ENCODE measurements at places on chromosomes 5 and 9. TPM values are rescaled to one million over a fixed set of nuclear protein-coding genes. Genes with fewer than 3 reads are reported as not detected.

FCN2 gene
- not detected for total RNA-seq

RPS23 gene
- 1,454 TPM for total RNA-seq

BTNL3 gene
- total RNA-seq: not detected

ZFYVE16 gene
- total RNA-seq: 68.4 TPM

NRARP gene
- total RNA-seq: 18.5 TPM

TRIM52 gene
- 14.1 TPM for total RNA-seq

PRDM9 gene
- not detected for total RNA-seq

PARP8 gene
- 30.4 TPM for total RNA-seq

MEF2C gene
- total RNA-seq: 97.3 TPM

All from sciatic nerve (tissue), 2 donors.